ENCODE measurements at places on chromosomes 16 and 17.

DNA sequence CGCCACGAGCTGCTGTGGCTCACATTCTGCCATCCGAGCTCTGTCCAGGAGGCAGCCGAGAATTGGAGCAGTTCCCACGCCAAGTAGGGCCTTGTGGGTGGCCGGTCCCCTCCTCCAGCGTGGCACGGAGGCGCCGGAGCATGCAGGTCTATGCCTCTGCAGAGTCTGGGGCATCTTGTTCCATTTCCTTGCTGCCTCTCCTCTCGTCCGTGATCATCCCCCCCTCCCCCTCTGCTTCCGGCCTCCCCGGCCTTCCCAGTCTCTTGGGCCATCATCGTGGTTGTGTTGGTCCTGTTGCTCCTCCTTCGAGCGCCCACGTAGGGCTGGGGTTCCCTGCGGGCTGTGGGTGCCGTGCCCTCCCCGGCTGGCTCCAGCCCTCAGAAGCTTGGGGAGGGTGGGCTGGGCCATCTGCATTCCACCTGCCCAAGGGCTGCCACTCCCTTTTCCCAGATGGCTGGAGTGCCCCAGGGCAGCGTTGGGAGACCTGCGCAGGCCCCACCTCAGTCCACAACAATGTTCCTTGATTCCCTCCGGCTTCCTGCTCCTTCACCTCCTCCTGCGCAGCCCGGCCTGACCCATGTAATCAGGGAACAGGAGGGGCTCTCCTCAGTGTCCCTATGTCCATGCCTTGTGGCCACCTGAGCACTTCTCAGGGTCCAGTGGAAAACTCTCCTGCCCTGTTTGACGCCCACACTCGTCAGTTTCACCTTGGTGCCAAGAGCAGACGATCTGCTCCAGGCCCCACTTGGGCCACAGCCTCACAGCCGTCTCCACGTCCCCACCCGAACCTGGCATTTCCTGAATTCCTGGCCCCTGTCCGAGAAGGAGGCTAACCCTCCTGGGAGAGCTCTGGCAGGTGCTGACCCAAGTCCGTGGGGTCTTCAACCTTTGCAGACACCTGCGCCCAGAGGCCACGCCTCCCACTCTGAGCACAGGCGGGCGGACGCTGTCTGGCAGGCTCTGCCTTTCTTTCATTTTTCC, 37.1 kb downstream of the BAIAP2 start:
- DNase-seq: no peak

- DNase-seq: no peak
These were observed 70.2 kb downstream of the PARN start for GRCh38 chr16:14559809-14560241.

DNA sequence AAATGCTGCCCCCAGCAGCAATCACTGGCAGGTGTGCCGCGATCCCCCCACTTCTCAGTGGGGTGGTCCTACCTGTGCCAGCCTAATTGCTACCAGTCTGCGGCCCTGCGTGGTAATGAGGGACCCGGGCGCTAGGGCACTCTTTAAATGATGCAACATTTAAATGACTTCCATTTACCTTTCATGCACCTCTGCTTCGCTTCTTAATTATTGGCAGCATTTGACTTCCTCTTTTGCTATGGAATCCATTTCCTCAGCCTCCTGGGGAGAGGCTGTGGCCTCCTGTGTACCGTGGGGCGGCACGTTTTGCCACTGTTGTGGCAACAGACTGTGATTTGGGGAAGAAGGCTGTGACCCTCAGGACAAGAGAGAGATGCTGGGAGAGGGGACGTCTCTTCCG, 86.1 kb downstream of the RPA1 start:
- no peak for DNase-seq

- no peak for DNase-seq
These were observed 96.0 kb downstream of the YPEL2 start for GRCh38 chr17:59427425-59427921.

- no peak for DNase-seq
These were observed 156.4 kb downstream of the CMIP start for GRCh38 chr16:81601008-81601428.

GRCh38 chr16:81003064-81003463, 3.6 kb downstream of the CMC2 start:
- no peak for DNase-seq

- no peak for DNase-seq
These were observed 2255.3 kb downstream of the TP53TG3F start for GRCh38 chr16:35714665-35715064.

DNA sequence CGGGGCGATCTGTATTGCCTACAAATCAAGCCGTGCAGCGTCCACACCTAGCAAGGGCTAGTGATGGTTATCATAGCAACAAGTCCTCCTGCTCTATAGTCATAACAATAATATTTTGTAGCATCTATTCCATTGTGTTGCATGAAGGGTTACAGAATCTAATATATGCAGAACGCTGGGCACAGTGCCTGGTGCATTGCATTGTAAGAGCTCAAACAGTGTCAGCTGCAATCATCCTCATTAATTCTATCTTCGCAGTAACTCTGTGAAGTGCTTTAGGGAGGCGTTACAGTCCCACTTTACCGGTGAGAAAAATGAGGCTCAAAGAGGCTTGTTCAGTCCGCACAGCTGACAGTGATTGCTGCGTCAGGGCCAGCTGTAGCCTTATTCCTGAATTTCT, 149.4 kb downstream of the RBFOX1 start:
- DNase-seq: no peak

Measured in stimulated activated CD8-positive, alpha-beta memory T cell treated with anti-CD3 and anti-CD28 coated beads, Interleukin-7, amount 100 ng/mL, for 1 hour (primary cell).